ENCODE measurements at places on chromosomes 7 and 10. TPM values are rescaled to one million over a fixed set of nuclear protein-coding genes. Genes with fewer than 3 reads are reported as not detected.

DNA sequence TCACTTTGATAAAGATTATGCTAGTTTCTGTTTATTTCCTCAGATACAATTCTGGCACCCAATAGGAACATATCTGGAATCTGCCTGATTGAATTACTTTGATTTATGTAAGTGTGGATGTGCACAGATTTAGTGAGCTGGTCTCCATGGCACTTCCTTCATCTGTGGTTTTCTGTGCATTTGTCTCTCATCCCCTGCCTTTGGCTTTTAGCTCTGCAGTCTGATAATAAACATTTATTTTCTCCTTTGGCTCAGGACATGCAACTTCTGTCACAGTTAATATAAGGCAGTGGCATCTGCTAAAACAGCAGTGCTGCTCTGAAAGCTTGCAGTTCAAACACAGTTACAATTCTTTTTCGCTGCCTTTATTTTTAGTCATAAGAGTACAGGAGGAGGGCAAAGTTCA, 273.7 kb upstream of the CHRM2 start:
- no peaks in the 10 kb centered on the region for H3K36me3 ChIP-seq
- H3K4me3 ChIP-seq: no peak overlapping the region
- no peaks in the 10 kb centered on the region for H3K4me1 ChIP-seq
- no peak for DNase-seq
- no peaks in the 10 kb centered on the region for H3K27me3 ChIP-seq

GRCh38 chr7:140877249-140877524, 47.5 kb downstream of the BRAF start:
- H3K4me3 ChIP-seq: no peak overlapping the region
- no peak overlapping the region for H3K27ac ChIP-seq
- no peaks in the 10 kb centered on the region for H3K36me3 ChIP-seq
- peaks cover 12% of the 10 kb centered on the region for H3K4me1 ChIP-seq
- no peaks in the 10 kb centered on the region for H3K27me3 ChIP-seq

Gene BZW2
- total RNA-seq: 45.4 TPM

Gene RARRES2
- total RNA-seq: 26.1 TPM

Data from osteoblast (primary cell).